Fibroblast of skin of right biceps (primary cell): ENCODE measurements at places on chromosomes 6 and 20.
A peak's percentile ranks its signal among the peaks of the same experiment; 100 is the strongest.

DNA sequence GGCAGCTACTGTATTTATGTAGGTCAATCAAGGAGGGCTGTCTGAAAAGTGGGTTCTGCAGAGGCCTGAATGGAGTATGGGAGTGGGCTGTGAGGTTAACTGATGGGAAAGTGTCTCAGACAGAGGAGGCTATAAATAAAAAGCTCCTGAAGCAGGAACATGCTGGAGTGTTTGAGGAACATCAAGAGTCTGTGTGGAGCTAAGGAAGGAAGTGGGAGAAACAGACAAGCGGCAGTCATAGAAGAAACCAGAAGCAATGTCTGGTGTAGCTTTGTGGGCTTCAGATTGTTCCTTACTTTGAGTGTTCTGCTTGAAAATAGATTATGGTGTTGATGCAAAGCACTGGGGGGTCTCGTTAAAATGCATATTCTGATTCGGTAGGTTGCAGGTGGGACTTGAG lies 101.5 kb upstream of the OGFRL1 start:
- DNase-seq = no peak

GRCh38 chr6:34836008-34836407 lies 44.1 kb downstream of the BLTP3A start:
- DNase-seq = no peak

- peak; percentile 12 for DNase-seq
Measured at GRCh38 chr6:53103993-53104675, 38.9 kb downstream of the FBXO9 start.

- DNase-seq = no peak
Measured at GRCh38 chr6:26611599-26611998, 14.8 kb downstream of the ABT1 start.

DNA sequence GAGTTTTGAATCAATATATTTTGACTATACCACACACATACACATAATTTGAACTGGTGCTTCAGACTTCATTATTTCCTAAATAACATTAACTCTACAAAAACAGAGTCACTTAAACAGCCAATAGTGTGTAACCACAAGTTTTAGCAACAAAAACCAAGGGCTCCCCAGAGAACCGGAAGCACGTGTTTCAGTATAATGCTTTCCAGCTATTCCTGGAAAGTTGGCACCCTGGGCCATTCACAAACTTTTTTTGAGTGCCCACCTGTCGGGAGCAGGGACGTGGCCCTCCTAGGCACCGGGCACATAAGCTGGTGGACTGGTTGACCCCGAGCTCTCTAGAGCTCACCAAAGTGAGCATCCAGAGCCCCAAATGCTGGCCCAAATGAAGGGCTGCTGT lies 1.9 kb upstream of the SLC35D3 start:
- DNase-seq = no peak

DNA sequence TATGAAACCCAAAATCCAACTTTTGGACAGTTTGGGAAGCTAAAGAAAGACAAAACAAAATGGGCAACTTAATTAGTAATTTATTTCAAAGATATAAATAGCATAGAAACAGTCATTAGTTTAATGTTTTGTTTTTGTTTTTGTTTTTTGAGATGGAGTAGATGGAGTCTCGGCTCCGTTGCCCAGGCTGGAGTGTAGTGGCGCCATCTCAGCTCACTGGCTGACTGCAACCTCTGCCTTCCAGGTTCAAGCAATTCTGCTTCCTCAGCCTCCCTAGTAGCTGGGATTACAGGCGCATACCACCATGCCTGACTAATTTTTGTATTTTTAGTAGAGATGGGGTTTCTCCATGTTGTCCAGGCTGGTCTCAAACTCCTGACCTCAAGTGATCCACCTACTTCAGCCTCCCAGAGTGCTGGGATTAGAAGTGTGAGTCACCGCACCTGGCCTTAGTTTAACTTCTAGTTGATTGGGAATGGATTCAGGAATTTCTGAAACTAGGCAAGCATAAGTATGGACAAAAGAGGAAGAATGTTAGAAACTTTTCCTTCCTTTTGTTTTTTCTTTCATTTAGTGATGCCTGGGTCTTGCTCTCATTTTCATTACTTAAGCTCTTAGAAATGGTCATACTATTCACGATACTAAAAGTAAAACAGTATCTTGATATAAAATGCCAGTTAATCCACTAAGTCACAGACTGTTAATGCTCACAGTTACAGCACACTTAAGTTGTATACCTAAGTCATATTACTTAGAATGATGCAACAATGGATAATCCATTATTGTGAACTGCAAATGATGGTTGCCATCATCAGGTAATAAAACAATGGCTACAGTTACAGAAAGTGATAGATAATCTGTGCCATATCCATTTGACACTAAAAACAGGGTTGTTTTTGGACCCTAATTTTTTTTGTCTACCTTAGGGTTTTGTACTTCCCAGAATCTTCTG lies 8.2 kb downstream of the SENP6 start:
- peak; percentile 70 for DNase-seq

DNA sequence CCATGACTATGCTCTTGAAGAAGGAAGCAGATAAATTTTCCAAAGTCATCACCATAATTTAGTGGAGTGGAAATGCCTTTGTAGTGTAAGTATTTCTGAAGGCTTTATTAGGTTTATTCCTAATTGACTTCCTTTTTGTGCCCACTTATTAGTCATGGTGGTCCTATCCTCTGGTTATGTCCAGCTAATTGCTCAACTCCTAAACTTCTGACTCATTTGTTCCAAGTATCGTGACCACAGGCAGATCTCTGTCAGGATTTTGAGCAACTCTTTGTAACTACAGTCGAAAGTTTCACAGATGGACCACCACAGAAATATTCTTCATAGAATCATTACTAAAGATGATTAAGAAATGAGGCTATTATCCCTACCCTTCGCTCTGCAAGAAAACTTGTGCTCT lies 315.6 kb upstream of the PTCHD4 start:
- DNase-seq = peak; percentile 87

GRCh38 chr6:141464896-141465295 lies 667.8 kb upstream of the GJE1 start:
- DNase-seq = no peak
